H1 (cell line): ENCODE measurements at places on chromosomes 1 and 21.

DNA sequence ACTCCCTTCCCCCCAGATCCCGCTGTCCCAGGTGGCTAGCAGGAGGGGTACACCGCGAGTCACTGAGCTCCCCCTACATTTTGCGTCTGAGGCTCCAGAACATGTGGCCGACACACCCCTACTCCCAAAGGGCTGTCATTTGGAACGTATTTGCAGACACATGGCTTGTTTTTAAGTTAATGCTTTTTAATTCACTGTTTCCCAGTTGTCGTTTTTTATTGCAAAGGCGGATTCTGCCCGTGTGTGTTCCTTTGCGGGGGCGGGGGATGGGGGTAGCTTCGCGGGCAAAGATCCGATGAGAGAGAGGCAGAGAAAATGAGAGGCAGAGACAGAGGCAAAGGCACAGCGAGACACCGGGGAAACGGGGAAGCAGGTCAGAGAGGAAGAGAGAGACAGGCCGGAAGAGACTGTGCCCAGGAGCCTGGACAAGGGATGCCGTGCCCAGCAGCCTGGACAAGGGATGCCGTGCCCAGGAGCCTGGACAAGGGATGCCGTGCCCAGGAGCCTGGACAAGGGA is 270.2 kb downstream of the FOXD2 start:
- peaks cover 71% of the 10 kb centered on the region for H3K27me3 ChIP-seq
- H3K4me3 ChIP-seq, result no peak overlapping the region; the same call in 1 of the 2 replicates
- H3K4me1 ChIP-seq, result peaks cover 7% of the 10 kb centered on the region; the same call in 1 of the 2 replicates
- H3K27ac ChIP-seq, result no peak overlapping the region
- DNase-seq, result no peak

DNA sequence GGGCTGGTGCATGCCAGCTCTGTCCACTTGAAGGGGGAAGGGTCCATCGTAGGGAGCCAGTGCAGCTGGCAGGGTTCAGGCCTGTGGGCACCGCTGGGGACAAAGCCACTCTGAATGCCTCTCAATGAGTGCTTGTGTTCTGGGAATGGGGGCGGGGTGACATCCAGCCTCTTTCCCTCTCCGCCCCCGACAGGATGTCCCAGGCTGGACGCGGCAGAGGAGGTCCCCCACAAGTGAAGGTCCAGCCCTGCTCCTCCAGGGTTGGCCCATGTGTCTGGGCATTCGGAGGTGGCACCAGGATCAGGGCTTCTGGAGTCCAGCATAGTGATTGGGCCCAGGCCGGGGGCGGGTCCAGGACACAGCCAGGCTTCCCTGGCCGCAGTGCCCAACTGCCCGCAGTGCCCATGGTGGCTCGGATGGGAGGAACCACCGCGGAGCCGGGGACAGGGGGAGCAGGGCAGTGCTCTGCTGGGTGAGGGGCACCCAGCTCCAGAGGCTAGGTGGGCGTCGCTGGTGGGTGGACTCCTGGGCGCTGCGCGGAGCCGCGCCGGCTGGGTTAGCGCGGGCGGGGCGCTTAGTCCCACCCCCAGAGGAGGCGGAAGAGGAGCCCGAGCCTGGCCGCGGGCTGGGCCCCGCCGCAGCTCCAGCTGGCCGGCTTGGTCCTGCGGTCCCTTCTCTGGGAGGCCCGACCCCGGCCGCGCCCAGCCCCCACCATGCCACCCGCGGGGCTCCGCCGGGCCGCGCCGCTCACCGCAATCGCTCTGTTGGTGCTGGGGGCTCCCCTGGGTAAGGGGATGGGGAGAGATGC is at the start of gene SHISA4:
SHISA4 (plus strand) TSS at position 617 of the 808 bp plus-strand sequence; CDS start at position 714, 97 bp downstream.
- H3K27me3 ChIP-seq, result no peaks in the 10 kb centered on the region
- DNase-seq, result peak; percentile 85
- no peaks in the 10 kb centered on the region for H3K36me3 ChIP-seq
- no peak within 1 kb of the TSS for H3K27ac ChIP-seq
- peak within 1 kb of the TSS; percentile 52 for H3K4me3 ChIP-seq
- H3K4me1 ChIP-seq, result peaks cover 6% of the 10 kb centered on the region

GRCh38 chr1:41648844-41649243 is 164.4 kb upstream of the EDN2 start:
- no peak overlapping the region for H3K4me3 ChIP-seq
- no peaks in the 10 kb centered on the region for H3K36me3 ChIP-seq
- peaks cover 2% of the 10 kb centered on the region for H3K4me1 ChIP-seq

- no peaks in the 10 kb centered on the region for H3K36me3 ChIP-seq
- H3K27me3 ChIP-seq, result no peaks in the 10 kb centered on the region
- H3K4me3 ChIP-seq, result no peak overlapping the region
These were observed 277.1 kb downstream of the AJAP1 start for GRCh38 chr1:4931486-4931885.

GRCh38 chr1:15500184-15501178 is 23.5 kb downstream of the CASP9 start:
- no peak for DNase-seq
- no peak overlapping the region for H3K4me3 ChIP-seq
- H3K27me3 ChIP-seq, result no peaks in the 10 kb centered on the region
- H3K27ac ChIP-seq, result no peak overlapping the region
- no peaks in the 10 kb centered on the region for H3K4me1 ChIP-seq

GRCh38 chr1:25556791-25557476 is 13.5 kb downstream of the LDLRAP1 start:
- no peak for DNase-seq
- no peaks in the 10 kb centered on the region for H3K36me3 ChIP-seq
- no peak overlapping the region for H3K27ac ChIP-seq
- no peaks in the 10 kb centered on the region for H3K27me3 ChIP-seq
- no peak overlapping the region for H3K4me3 ChIP-seq
- no peaks in the 10 kb centered on the region for H3K4me1 ChIP-seq

GRCh38 chr1:3013371-3014049 is 7.8 kb upstream of the ACTRT2 start:
- H3K27ac ChIP-seq, result no peak overlapping the region
- H3K36me3 ChIP-seq, result no peaks in the 10 kb centered on the region
- H3K4me3 ChIP-seq, result no peak overlapping the region
- DNase-seq, result no peak

DNA sequence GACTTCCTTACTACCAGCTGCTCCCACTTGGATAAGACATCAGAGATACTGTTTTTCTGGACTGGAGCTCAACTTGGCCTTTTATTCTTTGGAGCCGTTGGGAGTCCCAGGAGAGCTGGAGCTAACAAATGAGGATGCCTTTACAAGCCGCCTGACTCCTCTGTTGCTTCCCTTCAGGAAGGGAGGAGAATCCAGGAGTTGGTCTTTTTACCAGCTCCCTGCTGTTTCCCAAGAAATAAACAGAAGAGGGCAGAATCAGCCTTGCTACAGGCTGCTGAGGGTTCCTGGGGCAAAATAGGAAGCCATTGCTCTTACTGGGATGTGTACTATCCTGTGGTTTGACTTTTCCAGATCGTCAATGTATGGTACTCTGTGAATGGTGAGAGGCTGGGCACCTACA is 1.5 kb downstream of the EIF3I start:
- H3K27me3 ChIP-seq, result no peaks in the 10 kb centered on the region
- no peak overlapping the region for H3K27ac ChIP-seq
- DNase-seq, result no peak

- no peak for DNase-seq
- no peak overlapping the region for H3K27ac ChIP-seq
- no peak overlapping the region for H3K4me3 ChIP-seq
- no peaks in the 10 kb centered on the region for H3K27me3 ChIP-seq
These were observed 12.5 kb downstream of the TMEM81 start for GRCh38 chr1:205071801-205072200.

GRCh38 chr1:17067069-17067426 is 13.2 kb upstream of the SDHB start:
- no peaks in the 10 kb centered on the region for H3K4me1 ChIP-seq
- H3K27ac ChIP-seq, result no peak overlapping the region
- H3K36me3 ChIP-seq, result no peaks in the 10 kb centered on the region
- H3K27me3 ChIP-seq, result no peaks in the 10 kb centered on the region

GRCh38 chr1:214946615-214947014 is 135.9 kb upstream of the KCNK2 start:
- no peaks in the 10 kb centered on the region for H3K27me3 ChIP-seq
- peaks cover 2% of the 10 kb centered on the region for H3K4me1 ChIP-seq

- DNase-seq, result no peak
- H3K27me3 ChIP-seq, result no peaks in the 10 kb centered on the region
- H3K27ac ChIP-seq, result peak overlapping the region; percentile 95
- H3K4me1 ChIP-seq, result peaks cover 5% of the 10 kb centered on the region
- H3K36me3 ChIP-seq, result peaks cover 73% of the 10 kb centered on the region
These were observed 5.2 kb downstream of the RCC1 start for GRCh38 chr1:28510970-28511440.

DNA sequence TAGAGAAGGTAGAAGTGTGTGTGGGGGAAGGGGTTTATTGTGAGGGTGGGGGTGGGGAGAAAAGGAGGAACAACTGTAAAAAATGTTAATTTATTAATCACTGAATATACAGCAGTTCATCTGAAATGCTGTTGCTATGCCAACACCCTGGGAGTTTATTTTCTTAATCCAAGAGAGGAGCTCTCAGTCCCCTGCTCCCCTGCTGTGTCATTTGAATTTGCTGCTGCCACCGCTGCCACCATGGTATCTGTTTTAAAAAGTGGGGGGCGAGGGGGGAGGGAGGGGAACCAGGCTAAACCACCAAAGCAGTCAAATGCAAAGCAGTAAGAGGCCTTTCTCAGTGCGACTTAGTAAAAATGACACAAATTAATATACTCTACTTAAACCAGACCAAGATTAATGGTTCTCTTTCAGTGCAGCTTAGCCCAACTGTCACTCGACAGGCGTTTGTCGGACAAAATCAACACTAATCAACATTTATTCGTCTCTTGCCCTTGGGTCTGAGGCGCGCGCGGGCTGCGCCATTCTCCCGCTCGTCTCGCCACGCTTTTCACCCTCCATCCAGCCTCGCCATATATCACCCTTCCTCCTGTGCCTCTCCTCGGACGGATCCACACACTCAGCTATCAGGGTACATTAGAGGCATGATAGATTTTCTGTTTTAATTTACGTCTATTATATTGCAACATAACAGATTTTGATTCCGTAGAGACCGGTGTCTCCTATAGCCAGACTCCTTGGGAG is 76.2 kb downstream of the PBX1 start:
- H3K4me3 ChIP-seq, result peak overlapping the region; percentile 40
- DNase-seq, result no peak
- H3K36me3 ChIP-seq, result no peaks in the 10 kb centered on the region; the same call in 1 of the 2 replicates
- peaks cover 33% of the 10 kb centered on the region for H3K4me1 ChIP-seq
- H3K27me3 ChIP-seq, result no peaks in the 10 kb centered on the region

- no peak overlapping the region for H3K27ac ChIP-seq
- H3K36me3 ChIP-seq, result no peaks in the 10 kb centered on the region
- no peaks in the 10 kb centered on the region for H3K4me1 ChIP-seq
- H3K27me3 ChIP-seq, result no peaks in the 10 kb centered on the region
- H3K4me3 ChIP-seq, result no peak overlapping the region
These were observed 74.9 kb downstream of the FASLG start for GRCh38 chr1:172733815-172734214.

- no peak overlapping the region for H3K27ac ChIP-seq
- no peak overlapping the region for H3K4me3 ChIP-seq
- DNase-seq, result no peak
- no peaks in the 10 kb centered on the region for H3K4me1 ChIP-seq
- H3K36me3 ChIP-seq, result no peaks in the 10 kb centered on the region
These were observed 4.4 kb downstream of the TTC34 start for GRCh38 chr1:2796890-2797740.

- no peak overlapping the region for H3K27ac ChIP-seq
- H3K4me3 ChIP-seq, result no peak overlapping the region
- no peaks in the 10 kb centered on the region for H3K36me3 ChIP-seq
- no peak for DNase-seq
- no peaks in the 10 kb centered on the region; the same call in none of the 2 replicates for H3K27me3 ChIP-seq
These were observed 5.4 kb upstream of the NTNG1 start for GRCh38 chr1:107135463-107135862.

GRCh38 chr1:223256034-223256433 is 107.9 kb downstream of the SUSD4 start:
- H3K27ac ChIP-seq, result no peak overlapping the region
- H3K4me1 ChIP-seq, result no peaks in the 10 kb centered on the region
- H3K4me3 ChIP-seq, result no peak overlapping the region
- DNase-seq, result no peak

DNA sequence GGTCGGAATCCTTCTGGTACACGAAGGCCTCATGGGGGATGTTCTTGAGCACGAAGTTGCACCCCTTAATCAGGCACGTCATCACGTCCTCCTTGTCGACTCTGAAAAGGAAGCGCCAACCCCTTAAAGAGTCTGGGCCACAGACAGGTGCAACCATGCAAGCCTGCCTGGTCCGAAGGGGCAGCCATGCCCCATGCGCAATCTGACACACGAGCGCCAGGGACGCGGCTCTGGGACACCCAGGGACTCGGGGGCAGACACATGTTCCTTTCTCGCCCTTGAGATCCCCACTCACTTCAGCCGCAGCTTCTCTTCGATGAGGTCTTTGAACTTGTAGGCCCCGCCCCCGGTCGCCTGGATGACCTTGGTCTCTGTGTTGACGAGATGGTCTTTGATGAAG is 5.6 kb downstream of the PANK4 start:
- H3K4me1 ChIP-seq, result peaks cover 15% of the 10 kb centered on the region; the same call in 1 of the 2 replicates
- no peak overlapping the region for H3K27ac ChIP-seq
- DNase-seq, result no peak
- H3K36me3 ChIP-seq, result peaks cover 37% of the 10 kb centered on the region
- H3K4me3 ChIP-seq, result no peak overlapping the region
- H3K27me3 ChIP-seq, result no peaks in the 10 kb centered on the region; the same call in 1 of the 2 replicates

- no peaks in the 10 kb centered on the region for H3K27me3 ChIP-seq
- DNase-seq, result no peak
- H3K36me3 ChIP-seq, result no peaks in the 10 kb centered on the region
These were observed 51.2 kb downstream of the EXO1 start for GRCh38 chr1:241899210-241899609.

DNA sequence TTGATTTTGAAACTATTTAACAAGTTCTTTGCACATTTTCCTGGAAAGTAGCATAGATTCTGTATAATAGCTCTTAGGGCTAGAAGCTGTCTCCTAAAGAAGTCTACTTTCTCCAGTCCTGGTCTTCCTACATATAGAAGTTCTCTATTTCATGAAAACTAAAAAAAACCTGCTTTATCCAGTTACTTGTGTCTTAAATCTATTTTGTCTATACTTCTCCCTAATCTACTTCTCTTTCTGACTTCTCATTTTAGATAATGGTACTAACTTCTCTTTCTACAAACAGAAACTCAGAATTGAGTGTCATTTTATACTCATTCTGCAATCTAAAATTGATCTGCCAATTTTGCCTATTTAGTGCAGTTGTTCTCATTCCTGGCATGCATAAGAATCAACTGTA is 28.7 kb downstream of the PDE4B start:
- H3K4me3 ChIP-seq, result no peak overlapping the region
- no peak overlapping the region for H3K27ac ChIP-seq
- H3K36me3 ChIP-seq, result no peaks in the 10 kb centered on the region
- H3K27me3 ChIP-seq, result no peaks in the 10 kb centered on the region

DNA sequence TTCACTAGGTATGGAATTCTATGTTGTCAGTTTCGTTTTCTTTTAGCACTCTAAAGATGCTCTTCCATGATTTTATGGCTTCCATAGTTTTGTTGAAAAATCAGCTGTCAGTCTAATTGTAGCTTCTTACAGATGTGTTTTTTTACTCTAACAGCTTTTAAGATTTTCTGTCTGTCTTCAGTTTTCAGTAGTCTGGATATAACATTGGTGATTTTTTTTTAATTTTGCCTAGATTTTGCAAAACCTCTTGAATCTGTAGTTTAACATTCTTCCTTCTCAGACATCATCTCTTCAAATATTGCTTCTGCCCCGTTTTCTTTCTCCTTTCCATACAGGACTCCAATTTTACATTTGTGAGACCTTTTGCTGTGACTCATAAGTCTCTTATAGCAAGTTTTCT is 17.9 kb upstream of the DYRK1A start:
- H3K27me3 ChIP-seq, result no peaks in the 10 kb centered on the region
- H3K27ac ChIP-seq, result no peak overlapping the region
- no peaks in the 10 kb centered on the region for H3K4me1 ChIP-seq
- H3K4me3 ChIP-seq, result no peak overlapping the region
- DNase-seq, result no peak
